Activated naive CD4-positive, alpha-beta T cell treated with anti-CD3 and anti-CD28 coated beads for 36 hours (primary cell): ENCODE measurements at places on chromosomes 2 and 18. TPM values are rescaled to one million over a fixed set of nuclear protein-coding genes. Genes with fewer than 3 reads are reported as not detected.
A peak's percentile ranks its signal among the peaks of the same experiment; 100 is the strongest.

- H3K27ac ChIP-seq = no peak overlapping the region
- no peaks in the 10 kb centered on the region for H3K27me3 ChIP-seq
- no peak overlapping the region for H3K4me3 ChIP-seq
- no peaks in the 10 kb centered on the region for H3K36me3 ChIP-seq
- peaks cover 25% of the 10 kb centered on the region for H3K4me1 ChIP-seq
- no peak for DNase-seq
Measured at GRCh38 chr18:58402247-58402646, 226.6 kb downstream of the ALPK2 start.

- no peaks in the 10 kb centered on the region for H3K36me3 ChIP-seq
- peak overlapping the region; percentile 79 for H3K4me3 ChIP-seq
- DNase-seq = no peak
- H3K27ac ChIP-seq = peak overlapping the region; percentile 98
Measured at GRCh38 chr2:231615058-231615671, 22.5 kb downstream of the TEX44 start.

DNA sequence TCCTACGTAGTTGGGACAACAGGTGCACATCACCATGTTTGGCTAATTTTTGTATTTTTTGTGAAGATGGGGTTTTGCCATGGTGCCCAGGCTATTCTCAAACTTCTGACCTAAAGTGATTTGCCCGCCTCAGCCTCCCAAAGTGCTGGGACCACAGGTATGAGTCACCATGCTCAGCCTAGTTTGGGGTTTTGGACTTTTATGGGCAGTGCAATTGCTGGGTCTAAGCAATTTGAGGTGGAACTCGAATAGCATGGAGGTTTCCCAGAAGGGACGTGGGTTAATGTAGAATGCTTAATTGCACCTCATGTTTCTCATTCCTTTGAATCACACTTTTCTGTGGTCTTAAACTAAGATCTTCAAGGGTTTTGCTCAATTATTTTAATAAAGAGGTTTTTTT is 102.3 kb upstream of the EPHA4 start:
- DNase-seq = no peak
- H3K4me3 ChIP-seq = no peak overlapping the region
- H3K36me3 ChIP-seq = no peaks in the 10 kb centered on the region
- no peak overlapping the region for H3K27ac ChIP-seq
- peaks cover 2% of the 10 kb centered on the region for H3K27me3 ChIP-seq

GRCh38 chr2:10720947-10721395 is 459 bp upstream of the ATP6V1C2 start:
- peaks cover 12% of the 10 kb centered on the region for H3K4me1 ChIP-seq
- no peak overlapping the region for H3K27ac ChIP-seq
- H3K36me3 ChIP-seq = no peaks in the 10 kb centered on the region
- no peak for DNase-seq

GRCh38 chr2:72846171-72847095 is 20.6 kb upstream of the EXOC6B start:
- DNase-seq = no peak
- H3K27me3 ChIP-seq = peaks cover 10% of the 10 kb centered on the region
- no peak overlapping the region for H3K27ac ChIP-seq
- H3K4me1 ChIP-seq = no peaks in the 10 kb centered on the region

DNA sequence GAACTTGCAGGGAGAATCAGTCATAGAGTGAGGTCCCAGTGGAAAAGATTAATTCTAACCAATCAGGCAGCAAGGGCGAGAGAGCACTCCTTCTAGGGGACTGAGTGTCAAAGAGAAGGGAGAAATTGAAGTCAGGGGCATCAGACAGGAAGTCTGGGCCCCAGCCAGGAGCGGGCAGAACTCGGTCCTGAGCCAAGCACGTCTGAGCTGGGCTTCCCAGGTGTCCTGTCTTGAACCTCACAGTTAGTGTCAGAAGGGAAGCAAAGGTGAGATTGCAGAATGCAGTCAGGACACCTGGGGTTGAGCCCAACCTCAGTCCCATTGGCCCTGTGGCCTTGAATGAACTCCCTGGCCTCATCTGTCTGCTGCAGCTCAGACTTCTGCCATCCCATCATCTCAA is 220.9 kb downstream of the SMAD2 start:
- H3K27ac ChIP-seq = no peak overlapping the region
- H3K36me3 ChIP-seq = no peaks in the 10 kb centered on the region
- H3K27me3 ChIP-seq = peaks cover 2% of the 10 kb centered on the region
- H3K4me1 ChIP-seq = no peaks in the 10 kb centered on the region

Gene FAM237A
- total RNA-seq = not detected

DNA sequence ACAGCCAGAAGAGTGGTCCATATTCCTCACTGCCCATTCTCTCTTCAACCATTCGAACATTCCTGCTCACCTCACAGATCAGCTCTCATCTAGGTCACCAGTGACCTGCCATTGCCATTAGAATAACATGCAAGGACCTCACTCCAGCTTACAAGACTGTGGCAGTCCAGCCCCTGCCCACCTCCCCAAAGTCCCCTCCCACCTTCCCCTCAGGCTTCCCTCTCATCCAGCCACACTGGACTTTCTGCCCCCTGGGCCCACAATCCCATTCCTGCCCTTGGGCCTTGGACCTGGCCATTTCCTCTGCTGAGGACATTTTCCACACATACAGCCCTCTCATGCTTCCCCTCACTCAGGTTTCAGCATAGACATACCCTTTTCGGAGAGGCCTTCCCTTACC is 5.2 kb upstream of the TMEM177 start:
- no peaks in the 10 kb centered on the region for H3K36me3 ChIP-seq
- H3K27ac ChIP-seq = no peak overlapping the region
- H3K27me3 ChIP-seq = no peaks in the 10 kb centered on the region
- peaks cover 7% of the 10 kb centered on the region for H3K4me1 ChIP-seq
- no peak for DNase-seq
- H3K4me3 ChIP-seq = no peak overlapping the region

Gene RAB27B
- not detected for total RNA-seq

Gene TP53I3
- total RNA-seq = 0.81 TPM

- H3K4me3 ChIP-seq = no peak overlapping the region
- H3K27ac ChIP-seq = no peak overlapping the region
- no peaks in the 10 kb centered on the region for H3K36me3 ChIP-seq
- peak; percentile 2 for DNase-seq
- no peaks in the 10 kb centered on the region for H3K4me1 ChIP-seq
- peaks cover 3% of the 10 kb centered on the region for H3K27me3 ChIP-seq
Measured at GRCh38 chr2:240925568-240926515, 19.7 kb downstream of the CROCC2 start.

- no peaks in the 10 kb centered on the region for H3K36me3 ChIP-seq
- H3K4me3 ChIP-seq = no peak overlapping the region
- no peak for DNase-seq
- peaks cover 2% of the 10 kb centered on the region for H3K27me3 ChIP-seq
- H3K4me1 ChIP-seq = no peaks in the 10 kb centered on the region
Measured at GRCh38 chr2:180520206-180520605, 460.2 kb upstream of the UBE2E3 start.

DNA sequence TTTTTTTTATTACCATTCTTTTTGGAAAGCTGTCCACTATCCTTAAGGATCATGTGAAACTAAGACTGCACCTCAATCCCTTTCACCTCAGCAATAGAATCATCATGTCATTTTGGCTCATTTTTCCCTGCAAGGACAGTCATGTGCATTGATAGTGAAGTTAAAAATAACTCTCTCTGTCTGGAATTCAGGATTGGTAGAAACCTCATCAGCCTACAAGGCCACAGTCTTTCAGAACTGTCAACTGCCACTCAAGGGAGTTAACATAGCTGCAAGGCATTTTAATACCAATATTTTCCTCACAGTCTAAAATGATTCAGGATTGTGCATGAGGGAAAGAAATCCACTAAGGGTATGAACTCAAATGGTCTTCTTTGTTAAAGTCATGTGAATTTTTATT is 201.5 kb upstream of the KCNJ3 start:
- H3K27ac ChIP-seq = no peak overlapping the region
- H3K36me3 ChIP-seq = no peaks in the 10 kb centered on the region
- H3K27me3 ChIP-seq = no peaks in the 10 kb centered on the region
- DNase-seq = no peak

DNA sequence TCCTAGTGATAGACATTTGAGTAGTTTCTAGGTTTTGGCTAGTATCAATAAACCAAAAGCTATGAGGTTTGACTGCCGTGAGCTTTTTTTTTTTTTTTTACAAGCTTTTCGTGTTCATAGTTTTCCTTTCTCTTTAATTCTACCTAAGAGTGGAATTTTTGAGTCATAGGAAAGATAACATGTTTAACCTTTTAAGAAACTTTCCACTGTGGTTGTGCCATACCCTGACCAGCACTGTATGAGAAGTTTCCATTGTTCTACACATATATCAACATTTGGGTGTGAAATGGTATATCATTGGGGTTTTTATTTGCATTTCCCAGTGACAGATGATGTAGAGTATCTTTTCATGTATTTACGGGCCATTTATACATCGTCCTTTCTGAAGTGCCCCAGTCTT is 31.7 kb downstream of the UBE2F start:
- peak overlapping the region; percentile 95 for H3K27ac ChIP-seq
- peak overlapping the region; percentile 50 for H3K4me3 ChIP-seq
- no peaks in the 10 kb centered on the region for H3K27me3 ChIP-seq
- H3K4me1 ChIP-seq = peaks cover 64% of the 10 kb centered on the region
- H3K36me3 ChIP-seq = peaks cover 15% of the 10 kb centered on the region

- no peak overlapping the region for H3K4me3 ChIP-seq
- peaks cover 14% of the 10 kb centered on the region for H3K4me1 ChIP-seq
- H3K27me3 ChIP-seq = peaks cover 14% of the 10 kb centered on the region
- no peak for DNase-seq
Measured at GRCh38 chr2:31219131-31219969, 2.0 kb upstream of the CAPN14 start.

DNA sequence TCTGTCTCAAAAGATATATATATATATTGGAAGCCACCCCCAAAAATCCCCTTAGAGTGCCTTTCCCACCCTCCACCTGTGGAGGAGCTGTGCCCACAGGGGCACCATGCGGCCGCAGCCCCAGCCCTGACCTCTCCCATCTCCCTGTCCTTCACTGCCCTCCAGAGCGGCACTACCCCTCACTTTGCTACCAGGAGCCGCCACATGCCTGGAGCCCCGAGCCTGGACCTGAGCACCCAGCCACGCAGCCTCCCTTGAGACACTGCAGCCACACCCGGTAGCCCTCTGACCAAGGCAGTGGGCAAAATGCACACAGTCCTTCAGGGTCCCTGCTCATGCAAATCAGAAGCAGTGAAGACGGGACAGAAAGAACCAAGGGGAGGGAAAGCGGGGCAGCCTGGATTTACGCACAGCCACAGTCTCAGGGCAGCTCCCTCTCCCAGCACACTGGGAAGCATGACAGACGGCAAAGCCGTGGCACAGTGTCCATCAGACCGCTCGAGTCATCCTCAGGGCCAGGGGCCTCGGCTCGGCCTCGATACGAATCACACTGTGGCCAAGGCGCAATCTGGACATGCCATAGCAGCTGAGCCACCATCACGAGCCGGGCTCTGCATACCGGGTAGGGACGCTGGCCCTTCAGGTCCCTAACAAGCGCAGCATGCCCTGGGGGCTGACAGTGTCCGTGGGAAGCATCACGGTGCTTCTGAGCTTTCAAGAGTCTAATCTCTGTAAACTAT is 10.1 kb downstream of the HDAC4 start:
- H3K36me3 ChIP-seq = peaks cover 15% of the 10 kb centered on the region
- H3K27ac ChIP-seq = no peak overlapping the region
- H3K4me3 ChIP-seq = no peak overlapping the region
- DNase-seq = no peak

DNA sequence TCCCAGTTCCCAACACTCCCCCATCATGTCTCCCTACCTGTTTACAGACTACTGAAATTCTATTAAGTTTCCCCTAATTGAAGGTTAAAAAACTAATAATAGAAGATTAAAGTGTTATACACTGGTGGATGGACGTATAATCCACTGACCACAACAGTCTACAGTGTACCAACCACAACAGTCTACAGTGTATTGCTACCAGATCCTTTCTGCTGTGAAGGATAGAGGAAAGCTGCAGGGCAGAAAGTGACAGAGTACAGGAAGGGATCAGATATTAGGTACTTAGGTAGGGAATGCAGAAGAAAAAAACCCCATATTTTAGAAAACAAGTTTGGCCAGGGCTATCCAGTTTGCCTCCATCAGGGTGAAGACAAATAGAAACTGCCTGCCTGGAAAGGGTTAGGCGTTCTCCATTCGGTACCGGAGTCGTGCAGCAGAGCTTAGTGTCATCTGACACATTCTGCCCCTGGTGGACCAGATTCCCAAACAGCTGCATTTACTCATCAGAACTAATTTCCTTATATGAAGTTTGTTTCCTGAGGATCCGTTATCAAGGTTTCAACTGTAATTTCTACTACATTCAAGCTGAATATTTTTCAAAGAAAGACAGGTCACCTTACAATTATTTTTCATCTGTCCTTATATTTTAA is 49.9 kb downstream of the KLF7 start:
- DNase-seq = no peak
- H3K36me3 ChIP-seq = peaks cover 3% of the 10 kb centered on the region
- H3K27me3 ChIP-seq = no peaks in the 10 kb centered on the region
- H3K4me3 ChIP-seq = no peak overlapping the region

- H3K27ac ChIP-seq = no peak overlapping the region
- no peak for DNase-seq
- H3K4me1 ChIP-seq = peaks cover 5% of the 10 kb centered on the region
- H3K36me3 ChIP-seq = no peaks in the 10 kb centered on the region
- H3K27me3 ChIP-seq = no peaks in the 10 kb centered on the region
Measured at GRCh38 chr2:147782141-147782930, 62.5 kb upstream of the ACVR2A start.

- no peak overlapping the region for H3K4me3 ChIP-seq
- H3K27me3 ChIP-seq = no peaks in the 10 kb centered on the region
- peaks cover 6% of the 10 kb centered on the region for H3K4me1 ChIP-seq
- H3K27ac ChIP-seq = no peak overlapping the region
- no peak for DNase-seq
Measured at GRCh38 chr2:238465487-238466242, 38.9 kb downstream of the ASB1 start.

DNA sequence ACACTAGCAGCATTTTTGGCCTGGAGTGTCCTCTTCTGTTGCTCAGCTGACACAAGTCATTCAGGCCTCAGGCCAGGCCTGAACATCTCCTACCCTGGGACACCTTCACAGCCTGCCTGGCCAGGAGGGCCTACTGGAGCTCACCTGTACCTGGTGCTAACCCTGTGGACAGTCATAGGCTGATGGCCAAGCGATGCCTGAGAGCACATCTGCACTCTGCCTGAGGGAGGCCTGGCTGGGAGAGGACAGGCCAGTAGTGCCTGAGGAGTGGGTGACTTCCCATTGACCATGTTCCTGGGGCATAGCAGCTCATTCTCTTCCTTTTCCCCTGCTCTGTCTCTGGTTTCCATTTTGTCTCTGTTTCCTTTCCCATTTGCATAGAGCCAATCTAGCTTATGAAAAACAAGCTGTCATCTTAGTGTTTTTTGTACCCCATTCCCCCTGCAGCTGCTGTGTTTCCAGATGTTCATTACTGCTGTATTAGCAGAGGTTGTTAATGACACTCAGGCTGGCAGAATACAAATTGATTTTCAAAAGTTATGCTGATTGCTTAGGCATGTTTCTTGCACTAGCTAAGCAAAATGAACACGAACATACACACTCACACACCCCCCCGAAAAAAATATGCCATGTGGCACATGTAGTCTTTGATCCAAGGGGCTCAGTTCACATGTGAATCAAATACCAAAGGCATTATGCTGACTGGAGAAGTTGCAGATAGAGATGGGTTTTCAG is 149.7 kb upstream of the HS6ST1 start:
- DNase-seq = no peak
- peaks cover 8% of the 10 kb centered on the region for H3K27me3 ChIP-seq
- H3K4me1 ChIP-seq = peaks cover 3% of the 10 kb centered on the region
- H3K4me3 ChIP-seq = no peak overlapping the region
- H3K27ac ChIP-seq = no peak overlapping the region

- DNase-seq = no peak
- H3K27ac ChIP-seq = no peak overlapping the region
- H3K4me1 ChIP-seq = peaks cover 2% of the 10 kb centered on the region
- H3K27me3 ChIP-seq = no peaks in the 10 kb centered on the region
- H3K36me3 ChIP-seq = no peaks in the 10 kb centered on the region
Measured at GRCh38 chr2:71156573-71156972, 26.1 kb downstream of the MPHOSPH10 start.
